ENCODE measurements at places on chromosomes 5 and 9.

- no peak for DNase-seq
Observed at GRCh38 chr9:18942801-18943200, 90.2 kb downstream of the SAXO1 start.

- no peak for DNase-seq
Observed at GRCh38 chr9:69535286-69535832, 136.8 kb downstream of the APBA1 start.

DNA sequence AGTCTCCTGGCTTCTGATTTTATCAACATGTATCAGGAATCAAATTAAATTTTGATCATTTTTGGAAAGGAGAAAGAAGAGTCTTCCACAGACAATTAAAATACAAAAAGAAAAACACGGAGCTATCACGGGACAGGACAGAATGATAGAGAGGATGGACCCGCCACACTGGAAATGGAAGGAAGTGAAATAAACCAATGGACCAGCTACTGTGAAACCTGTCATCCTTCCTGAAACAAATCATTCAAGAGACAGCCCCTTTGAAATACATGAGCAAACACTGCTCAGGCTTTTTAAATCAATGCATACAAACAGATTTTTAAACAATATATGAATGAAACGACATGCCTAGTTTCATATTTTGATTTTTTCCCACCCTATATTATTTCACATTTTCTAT, 339.4 kb downstream of the ACTL7B start:
- no peak for DNase-seq

- DNase-seq: no peak
Observed at GRCh38 chr5:141680751-141681201, 1.3 kb downstream of the ARAP3 start.

GRCh38 chr5:75348241-75348640, 11.2 kb downstream of the HMGCR start:
- DNase-seq: no peak

DNA sequence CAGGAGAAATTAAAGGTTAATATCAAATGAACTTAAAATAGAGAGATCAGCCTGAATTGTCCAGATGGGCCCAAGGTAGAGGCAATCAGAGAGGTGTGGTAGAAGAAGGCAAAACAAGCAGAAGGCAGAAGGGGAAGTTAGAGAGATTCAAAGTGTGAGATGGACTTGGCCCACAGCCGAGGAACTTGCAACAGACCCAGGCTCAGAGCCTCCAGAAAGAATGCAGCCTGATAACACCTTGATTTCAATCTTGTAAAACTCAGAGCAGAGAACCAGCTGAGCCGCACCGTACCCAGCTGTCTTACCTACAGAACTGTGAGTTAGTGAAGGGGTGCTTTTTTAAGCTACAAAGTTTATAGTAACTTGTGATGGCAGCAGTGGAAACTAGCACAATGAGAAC, 190.9 kb downstream of the RFK start:
- DNase-seq: no peak

DNA sequence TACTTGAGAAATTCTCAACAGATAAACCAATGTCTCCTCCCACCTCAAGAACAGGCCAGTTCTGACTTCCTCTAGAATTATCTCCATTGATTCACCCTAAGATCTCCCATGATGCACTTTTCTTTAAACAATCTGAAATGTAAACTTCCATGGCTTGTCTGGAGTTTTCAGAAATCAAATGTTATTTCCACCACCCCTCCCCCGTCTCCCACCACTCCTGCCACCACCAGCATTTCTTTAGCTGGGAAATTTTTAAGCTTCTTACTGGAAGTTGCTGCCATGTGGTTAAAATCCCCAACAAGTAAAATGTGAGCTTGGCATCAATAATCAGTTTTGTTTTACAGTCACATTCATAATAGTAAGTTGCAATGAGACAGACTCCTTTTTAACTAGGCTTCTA, 32.8 kb upstream of the BASP1 start:
- no peak for DNase-seq

DNA sequence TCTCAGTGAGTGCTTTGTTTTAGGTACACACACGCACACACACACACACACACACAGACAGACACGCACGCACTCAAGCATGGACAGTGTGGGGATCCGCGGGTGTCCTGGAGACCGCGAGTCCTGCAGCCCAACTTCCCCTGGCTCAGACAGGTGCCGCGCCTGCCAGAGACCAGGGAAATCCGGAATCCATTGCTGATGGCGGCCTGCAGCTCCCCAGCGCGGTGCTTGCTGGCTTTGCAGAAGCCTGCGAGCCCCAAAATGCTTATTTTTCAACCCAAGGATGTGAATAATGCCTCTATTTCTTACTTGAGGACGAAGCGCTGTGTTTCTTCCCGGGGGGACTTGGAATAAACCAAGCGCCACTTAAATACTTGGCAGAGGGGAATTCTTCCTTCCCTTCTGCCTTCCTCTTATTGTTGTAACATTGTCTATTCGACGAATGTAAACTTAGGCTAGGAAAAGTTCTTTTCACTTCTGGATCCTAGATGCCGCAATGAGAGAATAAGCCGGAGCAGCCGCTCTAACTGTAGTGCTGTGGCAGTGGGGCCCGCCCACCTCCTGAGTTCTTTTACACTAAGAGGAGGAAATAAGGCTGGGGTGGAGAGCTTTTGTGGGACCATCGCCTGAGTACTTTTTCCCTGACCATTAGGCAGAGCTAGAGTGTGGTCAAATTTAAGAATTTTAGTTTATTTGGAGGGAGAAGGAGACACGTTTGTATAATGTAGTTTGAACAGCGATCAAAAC, 802 bp downstream of the ITGA2 start:
- DNase-seq: no peak

GRCh38 chr5:126543660-126544059, 51.4 kb downstream of the ALDH7A1 start:
- DNase-seq: no peak

DNA sequence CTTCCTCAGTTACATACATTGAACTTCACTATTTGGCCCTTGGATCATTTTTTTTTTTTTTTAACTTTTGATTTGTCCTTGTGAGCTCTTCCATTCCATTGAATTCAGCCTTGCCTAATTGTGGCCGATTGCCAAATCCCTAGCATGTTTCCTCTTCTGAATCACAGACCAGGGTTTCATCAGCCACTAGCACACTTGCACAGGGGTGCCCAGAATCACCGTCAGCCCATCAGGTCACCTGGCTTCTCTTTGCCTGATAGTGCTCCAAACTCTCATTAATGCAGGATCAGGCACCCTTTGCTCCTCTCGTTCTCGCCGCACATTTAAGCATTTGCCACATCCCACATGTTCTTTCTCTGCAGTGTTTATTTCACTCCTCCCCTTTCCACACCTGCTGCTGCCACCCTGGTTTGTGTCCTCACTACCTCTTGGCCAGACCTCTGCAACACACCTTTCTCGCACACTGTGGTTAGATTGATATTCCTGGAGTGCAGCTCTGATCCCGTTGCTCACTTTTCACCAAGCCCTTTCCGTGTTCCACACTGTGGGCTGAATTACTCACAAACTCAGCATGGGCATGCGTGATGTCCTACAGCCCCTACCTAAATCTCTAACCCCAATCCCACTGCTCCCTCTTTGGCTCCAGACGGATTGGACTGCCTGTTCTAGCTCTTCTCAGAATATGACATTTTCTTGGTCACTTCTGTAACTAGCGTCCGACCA, 9.8 kb downstream of the PIK3R1 start:
- DNase-seq: no peak

DNA sequence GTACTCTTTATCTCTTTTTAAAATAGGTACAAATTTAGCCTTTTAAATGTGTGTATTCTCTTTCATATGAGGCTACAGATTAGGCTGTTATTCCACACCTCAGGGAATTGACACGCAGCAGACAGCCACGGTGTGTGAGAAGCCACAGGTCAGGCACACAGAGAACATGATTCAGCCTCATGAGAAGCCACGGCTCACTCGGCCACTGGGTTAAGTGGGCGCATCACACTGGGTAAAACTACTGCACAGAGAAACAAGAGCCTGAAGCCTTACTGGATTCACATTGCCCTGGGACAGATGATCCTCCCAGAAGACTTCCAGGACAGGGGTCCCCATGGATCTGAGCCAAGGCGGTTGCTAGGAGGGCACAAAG, 28.2 kb downstream of the LPCAT1 start:
- no peak for DNase-seq

DNA sequence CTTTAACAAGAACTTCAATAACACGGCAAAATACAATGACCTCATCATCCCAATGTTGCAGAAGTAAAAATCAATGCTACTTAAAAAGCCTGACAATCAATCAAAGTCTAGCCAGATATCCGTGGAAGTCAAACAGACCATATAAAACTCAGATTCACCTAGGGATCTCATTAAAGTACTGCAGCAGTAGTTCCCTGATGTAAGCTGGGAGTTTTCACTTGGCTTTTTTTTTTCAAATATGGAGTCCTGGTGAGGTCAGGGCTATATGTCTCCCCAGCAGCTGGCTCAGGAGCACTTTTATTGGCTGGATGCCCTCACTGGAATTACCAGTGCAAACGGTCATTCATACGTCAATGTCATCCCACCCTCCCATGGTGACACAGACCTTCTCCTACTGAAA, 220.6 kb upstream of the SLC30A5 start:
- no peak for DNase-seq

DNA sequence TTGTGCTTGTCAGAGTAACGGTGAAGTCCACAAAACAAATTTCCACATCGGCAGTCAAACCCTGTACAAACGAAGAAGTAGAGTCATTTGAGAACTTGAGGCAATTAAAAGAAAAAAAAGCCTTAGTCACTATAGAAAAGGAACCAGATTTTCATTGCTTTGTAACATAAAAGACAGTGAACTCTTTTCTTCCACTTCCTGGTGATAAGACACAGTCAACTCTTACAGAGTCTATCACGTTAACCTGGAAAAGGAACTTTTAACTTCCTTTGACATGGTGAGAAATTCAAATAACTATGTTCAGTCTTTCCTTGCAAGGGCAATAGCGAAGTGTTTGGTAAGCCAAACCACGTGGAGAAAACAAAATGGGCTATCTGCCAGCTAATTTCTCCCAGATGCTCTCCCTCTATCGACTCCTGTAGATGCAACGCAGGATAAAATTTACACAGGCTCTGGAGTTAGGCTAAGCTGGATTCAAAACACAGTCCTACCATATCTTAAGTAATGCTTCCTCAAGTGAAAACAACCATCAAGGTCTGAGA, 8.9 kb downstream of the ZFAND5 start:
- no peak for DNase-seq

- no peak for DNase-seq
Observed at GRCh38 chr9:115229496-115229895, 111.5 kb upstream of the TNC start.

GRCh38 chr5:56522960-56523359, 289.8 kb upstream of the ANKRD55 start:
- DNase-seq: no peak

DNA sequence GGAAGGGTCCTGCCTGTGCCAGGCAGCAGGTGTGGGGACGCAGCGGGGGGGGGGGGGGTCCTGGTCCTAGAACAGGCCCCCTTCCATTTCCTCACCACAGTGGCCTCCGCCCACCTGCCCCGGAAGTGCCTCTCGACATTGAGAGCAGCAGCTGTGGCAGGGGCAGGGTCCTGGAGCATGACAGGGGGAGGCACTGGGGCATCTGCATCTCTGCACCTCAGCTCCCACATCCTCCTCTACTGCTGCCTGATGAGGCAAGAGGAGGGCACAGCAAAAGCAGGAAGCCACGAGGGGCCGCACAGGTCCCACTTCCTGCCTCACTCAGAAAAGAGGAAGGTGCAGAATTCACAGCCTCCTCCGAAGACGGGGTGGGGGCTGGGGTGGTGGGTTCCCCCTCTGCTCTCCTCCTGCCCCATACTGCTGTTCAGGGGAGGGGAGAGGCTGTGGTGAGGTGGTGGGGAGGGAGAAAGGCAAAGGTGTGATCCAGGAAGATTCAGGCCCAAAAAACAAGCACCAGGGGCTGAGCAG, 14.8 kb downstream of the AKNA start:
- peak; percentile 71 for DNase-seq

- DNase-seq: no peak
Observed at GRCh38 chr9:13967011-13967410, 346.9 kb downstream of the NFIB start.

- no peak for DNase-seq
Observed at GRCh38 chr9:16100537-16101091, 547.8 kb downstream of the CCDC171 start.

DNA sequence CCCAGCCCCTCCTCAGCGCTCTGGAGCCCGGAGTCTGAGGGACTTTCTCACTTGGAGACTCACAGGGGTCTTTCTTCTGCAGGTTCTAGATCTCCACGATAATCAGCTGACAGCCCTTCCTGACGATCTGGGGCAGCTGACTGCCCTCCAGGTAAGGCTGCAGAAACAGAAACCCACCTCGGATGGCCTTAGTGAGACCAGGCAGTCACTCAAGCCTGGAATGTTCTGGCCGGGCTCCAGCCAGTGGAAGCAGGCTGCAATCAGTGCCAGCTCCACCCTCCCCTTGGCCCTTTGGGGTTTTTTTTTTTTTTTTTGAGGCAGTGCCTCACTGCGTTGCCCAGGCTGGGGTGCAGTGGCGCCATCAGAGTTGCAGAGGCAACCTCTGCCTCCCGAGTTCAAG, 7.6 kb downstream of the LRSAM1 start:
- no peak for DNase-seq

GRCh38 chr5:67648201-67648671, 451.6 kb upstream of the CD180 start:
- DNase-seq: no peak

DNA sequence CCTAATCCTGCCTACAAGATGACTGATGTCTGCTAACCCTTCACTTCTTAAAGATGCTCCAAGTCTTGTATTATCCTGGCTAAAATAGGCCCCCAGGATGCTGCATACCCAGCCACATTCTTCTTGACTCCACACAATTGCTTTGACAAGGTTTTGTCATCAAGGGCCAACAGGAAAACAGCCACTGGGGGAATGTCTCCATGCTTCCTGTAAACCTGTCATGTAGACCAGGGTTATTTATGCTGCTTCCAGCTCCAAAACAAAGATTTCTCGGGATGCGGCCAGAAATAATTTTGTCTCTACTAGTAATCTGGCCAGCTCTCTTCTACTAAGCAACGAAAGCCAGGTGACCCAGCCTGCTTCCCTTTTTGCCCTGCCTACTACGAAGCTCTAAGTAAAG, 53.8 kb downstream of the SHB start:
- no peak for DNase-seq

GRCh38 chr5:43065948-43066798, 26.1 kb upstream of the ANXA2R start:
- peak; percentile 49 for DNase-seq

GRCh38 chr9:86747711-86748110, 199.6 kb downstream of the GAS1 start:
- no peak for DNase-seq

DNA sequence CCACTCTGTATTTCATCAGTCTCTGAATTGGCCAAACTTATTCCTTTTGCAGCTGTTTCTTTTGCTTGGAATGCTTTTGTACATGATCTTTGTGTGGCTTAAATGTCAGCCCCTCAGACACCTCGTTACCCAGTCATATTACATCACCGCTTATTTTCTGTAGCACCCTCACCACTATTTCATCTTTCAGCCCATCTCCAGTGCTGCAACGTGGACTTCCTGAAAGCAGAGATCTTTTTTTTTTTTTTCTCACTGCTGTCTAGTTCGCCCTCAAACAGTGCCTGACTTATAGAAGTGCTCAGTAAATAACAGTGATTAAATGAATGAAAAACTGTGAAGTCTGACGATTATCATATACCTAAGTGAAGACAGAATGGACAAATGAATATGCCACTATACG, 835 bp downstream of the SRA1 start:
- DNase-seq: no peak

All from stimulated activated CD4-positive, alpha-beta T cell treated with anti-CD3 and anti-CD28 coated beads, Interleukin-12 subunit alpha, Interleukin-12 subunit beta, amount 100 ng/mL, for 24 hours (primary cell).